Pons (tissue), 1 donor: ENCODE measurements at places on chromosomes 7 and 10.

DNA sequence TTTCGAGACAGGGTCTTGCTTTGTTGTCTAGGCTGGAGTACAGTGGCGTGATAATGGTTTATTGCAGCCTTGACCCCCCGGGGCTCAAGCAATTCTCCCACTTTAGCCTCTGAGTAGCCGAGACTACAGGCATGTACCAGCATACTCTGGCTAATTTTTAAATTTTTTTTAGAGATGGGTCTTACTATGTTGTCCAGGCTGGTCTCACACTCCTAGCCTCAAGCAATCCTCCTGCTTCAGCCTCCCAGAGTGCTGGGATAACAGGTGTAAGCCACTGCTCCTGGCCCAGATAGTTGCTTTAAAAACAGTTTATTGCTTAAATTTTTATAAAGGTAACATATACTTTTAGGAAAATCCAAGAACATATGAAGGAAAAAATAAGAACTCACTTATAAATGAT is 26.3 kb downstream of the NEURL1 start:
- DNase-seq: no peak

- no peak for DNase-seq
Observed at GRCh38 chr10:17022466-17022825, 107.2 kb downstream of the CUBN start.

- no peak for DNase-seq
Observed at GRCh38 chr10:113929522-113929921, 75.1 kb downstream of the NHLRC2 start.

- peak; percentile 22 for DNase-seq
Observed at GRCh38 chr10:73263693-73264347, 11.4 kb upstream of the MRPS16 start.

DNA sequence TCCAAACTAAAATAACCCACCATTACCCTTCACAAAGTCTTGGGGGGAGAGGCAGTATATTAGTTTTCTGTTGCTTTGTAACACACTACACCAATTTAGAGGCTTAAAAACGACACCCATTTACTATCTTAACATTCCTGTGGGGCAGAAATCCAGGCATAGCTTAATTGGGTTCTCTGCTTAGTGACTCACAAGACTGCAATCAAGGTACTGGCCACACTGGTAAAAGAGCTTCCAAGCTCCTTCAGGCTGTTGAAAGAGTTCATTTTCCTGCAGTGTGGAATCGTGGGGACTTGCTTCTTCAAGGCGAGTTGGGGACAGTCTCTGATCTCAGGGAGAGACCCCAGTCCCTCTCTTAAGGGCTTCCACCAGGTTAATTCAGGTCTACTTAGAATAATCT is 139.1 kb downstream of the XPNPEP1 start:
- DNase-seq: no peak

DNA sequence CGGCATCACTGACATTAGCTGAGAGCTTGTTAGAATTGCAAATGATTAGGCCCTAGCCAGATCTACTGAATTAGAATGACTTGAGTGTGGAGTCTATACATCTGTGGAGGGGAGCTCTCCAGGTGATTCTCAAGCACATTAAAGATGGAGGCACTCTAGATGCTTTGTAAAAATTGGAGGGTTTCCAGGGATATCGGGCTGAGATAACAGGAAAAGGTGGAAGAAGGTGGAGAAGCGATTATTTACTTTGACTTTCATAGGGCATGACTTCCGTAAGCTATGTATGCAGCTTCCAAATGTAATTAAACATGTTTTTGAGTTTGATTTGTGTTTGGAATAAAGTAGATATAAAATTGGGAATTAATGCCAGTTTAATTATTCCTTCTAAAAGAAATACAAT is 235.0 kb upstream of the PTN start:
- no peak for DNase-seq

DNA sequence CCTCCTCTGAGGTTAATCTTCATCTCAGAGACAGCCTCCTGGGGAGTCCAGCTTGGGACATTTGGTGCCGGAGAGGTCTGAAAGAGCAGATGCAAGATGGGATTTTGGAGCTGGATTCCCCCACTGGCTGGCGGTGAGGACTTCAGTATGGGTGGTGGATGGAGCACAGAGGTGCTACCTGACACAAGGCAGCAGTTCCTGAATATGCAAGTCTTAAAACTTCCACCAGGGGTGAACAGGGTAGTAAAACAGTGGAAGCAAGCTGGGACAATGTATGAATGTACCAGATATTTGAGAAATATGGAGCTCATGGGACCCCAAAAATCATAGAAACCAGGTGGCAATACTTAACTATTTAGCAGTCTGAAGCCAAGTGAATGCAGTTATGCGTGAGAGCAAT is 4.8 kb upstream of the TAF3 start:
- no peak for DNase-seq

DNA sequence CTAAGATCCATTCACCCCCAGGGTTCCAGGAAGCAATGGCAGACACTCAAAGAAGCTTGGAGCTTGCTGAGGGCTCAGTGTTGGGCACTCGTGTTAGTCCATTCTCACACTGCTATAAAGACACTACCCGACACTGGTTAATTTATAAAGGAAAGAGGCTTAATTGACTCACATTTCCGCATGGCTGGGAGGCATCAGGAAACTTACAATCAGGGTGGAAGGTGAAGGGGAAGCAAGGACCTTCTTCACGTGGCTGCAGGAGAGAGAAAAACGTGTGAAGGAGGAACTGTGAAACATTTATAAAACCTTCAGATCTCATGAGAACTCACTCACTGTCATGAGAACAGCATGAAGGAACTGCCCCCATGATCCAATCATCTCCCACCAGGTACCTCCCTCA is 44.7 kb upstream of the SMNDC1 start:
- DNase-seq: no peak

GRCh38 chr7:155852426-155853301 is 40.4 kb upstream of the SHH start:
- DNase-seq: no peak

DNA sequence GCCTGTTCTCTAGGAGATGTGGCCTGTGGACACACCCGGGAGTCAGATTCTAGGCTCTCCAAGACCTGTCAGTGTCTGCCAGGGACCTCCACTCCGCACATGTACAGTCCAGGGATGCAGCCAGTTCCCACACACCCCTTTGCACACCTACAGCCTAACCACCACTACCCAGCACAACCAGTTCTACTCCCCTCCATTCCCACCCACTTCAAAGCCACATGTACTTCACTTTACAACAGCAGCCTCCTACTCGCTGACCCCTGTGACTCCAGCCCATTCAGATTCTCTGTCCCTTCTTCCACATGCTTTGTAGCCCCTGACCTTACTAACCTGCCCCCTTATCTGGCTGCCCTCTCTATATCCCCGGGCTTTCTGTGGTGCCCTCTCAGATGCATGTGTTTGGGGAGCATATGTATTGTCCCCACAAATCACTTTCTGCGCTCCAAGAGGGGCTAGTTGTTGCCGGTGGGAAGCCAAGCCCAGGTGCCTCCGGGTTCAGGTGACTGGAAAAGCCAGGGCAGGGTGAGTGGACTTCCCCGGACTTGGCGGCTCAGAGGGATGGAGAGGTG is 7.2 kb downstream of the LBX1 start:
- no peak for DNase-seq

GRCh38 chr10:48587101-48587500 is 17.8 kb downstream of the ARHGAP22 start:
- DNase-seq: no peak

- DNase-seq: no peak
Observed at GRCh38 chr7:108104324-108104723, 25.8 kb downstream of the LAMB4 start.

DNA sequence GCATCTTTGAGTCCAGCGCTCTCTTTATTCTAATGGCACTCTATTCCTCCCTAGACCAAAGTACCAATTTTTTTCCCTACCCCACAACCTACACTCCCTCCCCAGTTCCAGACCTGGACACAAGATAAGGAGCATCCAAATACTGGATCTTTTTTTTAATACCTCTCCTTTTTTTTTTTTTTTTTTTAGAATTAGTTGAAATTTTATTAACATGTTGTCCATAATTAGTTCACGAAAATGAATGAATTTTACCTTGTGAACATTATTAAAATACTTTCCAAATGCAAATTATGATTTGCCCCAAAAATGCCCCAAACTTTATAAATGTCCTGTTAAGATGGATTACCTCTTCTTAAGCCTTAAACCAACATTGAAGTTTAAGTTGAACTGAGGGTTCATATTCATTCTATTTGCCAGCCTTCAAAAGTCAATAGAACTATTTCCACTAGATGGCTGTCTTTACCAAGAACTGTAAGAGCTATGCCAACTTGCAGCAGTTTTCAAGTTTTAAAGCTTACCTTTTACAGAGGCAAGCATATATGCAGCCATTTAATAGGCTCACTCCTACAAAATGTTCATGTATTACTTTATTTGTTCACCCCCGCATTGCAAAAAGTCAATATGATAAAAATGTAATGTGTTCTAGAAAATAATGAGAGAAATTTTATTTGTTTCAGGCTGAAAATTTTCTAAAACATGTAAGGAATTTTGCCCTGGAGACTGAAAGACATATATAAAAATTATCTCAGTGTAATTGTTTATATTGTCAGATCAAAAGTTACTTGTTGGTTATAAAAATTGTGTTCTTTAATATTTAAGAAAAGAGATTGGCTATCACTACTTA is 39.7 kb upstream of the TNKS2 start:
- peak; percentile 77 for DNase-seq

GRCh38 chr10:18949391-18949790 is 99.2 kb upstream of the MALRD1 start:
- DNase-seq: no peak

DNA sequence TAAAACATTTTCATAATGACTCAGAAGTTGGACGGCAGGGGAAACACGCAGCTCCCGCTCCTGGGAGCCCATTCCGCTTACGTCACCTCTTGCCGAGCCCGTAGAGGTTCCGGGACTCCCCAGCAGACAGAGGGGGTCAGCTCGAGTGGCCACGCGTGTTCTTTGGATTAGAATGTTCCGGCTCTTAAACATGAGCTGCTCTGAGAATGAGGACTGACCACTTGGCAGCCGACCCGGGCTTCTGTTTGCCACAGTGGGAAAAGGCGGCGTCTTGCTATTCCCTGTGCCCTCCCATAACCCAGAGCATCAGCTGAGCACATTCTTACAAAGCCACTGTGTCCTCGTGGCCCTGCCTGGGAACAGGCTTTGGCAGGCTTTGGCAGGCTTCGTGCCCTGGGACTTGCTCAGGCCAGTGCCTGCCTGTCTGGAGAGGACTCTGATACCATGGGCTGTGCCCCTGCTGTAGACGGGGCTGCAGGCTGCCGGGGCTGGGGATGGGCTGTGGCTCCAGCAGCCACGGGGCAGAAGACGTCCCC is 40.1 kb downstream of the PFKP start:
- peak; percentile 95 for DNase-seq

DNA sequence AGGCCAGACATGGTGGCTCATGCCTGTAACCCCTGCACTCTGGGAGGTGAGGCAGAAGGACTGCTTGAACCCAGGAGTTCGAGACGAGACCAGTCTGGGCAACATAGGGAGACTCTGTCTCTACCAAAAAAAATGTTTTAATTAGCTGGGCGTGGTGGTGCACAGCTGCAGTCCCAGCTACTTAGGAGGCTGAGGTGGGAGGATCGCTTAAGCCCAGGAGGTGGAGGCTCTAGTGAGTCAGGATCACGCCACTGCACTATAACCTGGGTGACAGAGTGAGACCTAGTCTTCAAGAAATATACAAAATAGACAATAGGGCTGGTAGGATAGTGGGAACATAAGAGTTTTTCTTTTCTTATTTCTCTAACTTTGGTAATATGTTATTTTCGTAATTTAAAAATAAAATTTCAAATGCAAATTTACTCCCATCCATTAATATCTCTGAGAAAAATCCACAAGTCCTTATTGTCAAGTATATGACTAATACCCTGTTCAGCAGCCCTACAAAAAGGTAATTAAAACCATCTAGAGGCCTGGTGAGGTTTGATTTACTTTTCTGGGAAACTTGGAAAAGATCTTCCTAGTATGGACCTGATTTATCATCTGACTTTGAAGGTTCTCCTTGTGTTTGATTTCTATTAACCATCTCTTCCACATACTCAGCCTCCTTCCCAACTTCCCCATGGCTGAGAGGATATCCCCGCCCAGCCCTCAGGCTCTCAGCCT is 50.0 kb downstream of the CREB3L2 start:
- no peak for DNase-seq

GRCh38 chr10:74763934-74764591 is 62.3 kb upstream of the KAT6B start:
- no peak for DNase-seq

- no peak for DNase-seq
Observed at GRCh38 chr10:14550471-14550981, 219.8 kb upstream of the FRMD4A start.

DNA sequence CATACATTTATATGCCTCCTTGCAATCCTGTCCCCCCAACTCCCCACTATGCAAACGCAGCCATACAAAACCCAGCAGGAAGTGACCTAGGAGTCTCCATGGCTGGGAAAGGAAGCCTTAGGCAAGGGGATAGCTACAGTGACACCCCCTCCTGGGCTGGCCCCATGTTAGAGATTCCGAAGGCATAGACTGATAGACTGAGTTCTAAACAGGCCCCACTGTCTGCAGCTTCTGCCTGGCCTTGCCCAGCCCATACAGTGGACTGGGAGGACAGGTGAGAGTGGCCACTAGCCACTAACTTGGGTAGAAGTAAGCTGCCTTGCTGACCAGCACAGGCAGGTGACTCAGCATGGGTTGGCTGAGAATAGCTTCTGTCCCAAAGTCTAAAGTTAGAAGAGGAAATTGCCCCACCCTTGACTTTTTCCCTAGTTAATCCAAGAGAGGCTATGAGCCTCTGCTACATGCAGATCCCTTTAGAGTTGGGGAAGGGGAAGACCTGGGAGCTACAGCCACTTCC is 106.3 kb downstream of the C10orf105 start:
- DNase-seq: no peak

- DNase-seq: peak; percentile 84
Observed at GRCh38 chr10:72834183-72834825, 59.2 kb upstream of the OIT3 start.

GRCh38 chr10:123681285-123681684 is 15.1 kb downstream of the GPR26 start:
- no peak for DNase-seq

DNA sequence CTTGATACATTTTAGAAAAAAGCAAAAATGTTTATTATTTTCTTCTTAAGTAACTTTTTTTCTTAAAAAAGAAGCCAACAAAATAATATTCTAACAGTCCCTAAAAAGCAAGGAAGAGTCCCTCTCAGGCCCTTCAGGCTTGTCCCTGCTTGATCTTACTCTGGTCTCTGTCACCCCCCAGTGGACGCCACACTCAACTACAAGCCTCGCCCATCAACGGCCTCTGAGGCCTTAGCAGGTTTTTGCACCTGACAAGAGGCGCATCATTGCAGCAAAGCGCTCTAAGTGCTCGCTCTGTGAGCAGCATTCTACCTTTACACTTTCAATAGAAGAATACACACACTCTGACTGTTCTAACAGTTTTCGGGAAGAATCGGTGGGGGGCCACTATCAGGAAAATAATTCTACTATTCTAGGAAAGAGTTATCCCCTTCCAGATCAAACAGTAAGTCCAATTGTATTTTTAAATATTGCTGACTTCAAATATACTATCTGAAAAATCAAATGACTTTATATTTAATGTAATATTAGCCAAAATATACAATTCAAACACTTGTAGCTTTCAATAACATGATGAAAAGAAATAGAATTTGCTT is 139.2 kb downstream of the USP6NL start:
- peak; percentile 62 for DNase-seq
